Left ventricle myocardium superior (tissue), 1 donor: ENCODE measurements at places on chromosomes 12 and 14.

- no peak for DNase-seq
These were observed 19.2 kb downstream of the CLIP1 start for GRCh38 chr12:122403115-122403770.

DNA sequence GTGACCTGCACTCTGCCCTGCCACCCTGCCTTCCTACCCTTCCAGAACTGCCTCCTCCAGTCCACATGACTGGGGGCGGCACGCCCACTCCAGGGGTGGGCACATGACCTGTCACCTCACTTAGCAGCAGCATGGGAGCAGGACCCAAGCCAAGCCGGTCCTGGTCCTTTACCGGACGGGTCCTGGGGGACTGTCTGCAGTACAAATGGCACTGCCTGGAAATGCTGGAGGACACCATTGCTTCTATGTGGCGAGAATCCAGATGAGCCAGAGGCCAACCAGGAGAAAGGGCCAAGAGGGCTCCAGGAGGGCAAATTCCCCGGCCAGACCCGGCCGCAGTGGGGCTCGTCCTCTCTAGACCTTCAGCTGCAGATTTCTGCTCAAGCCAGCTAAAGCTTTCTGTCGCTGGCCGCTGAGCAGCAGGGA is 33.1 kb downstream of the ITPK1 start:
- DNase-seq, result peak; percentile 65

GRCh38 chr12:90226211-90226610 is 517.6 kb upstream of the ATP2B1 start:
- DNase-seq, result no peak

DNA sequence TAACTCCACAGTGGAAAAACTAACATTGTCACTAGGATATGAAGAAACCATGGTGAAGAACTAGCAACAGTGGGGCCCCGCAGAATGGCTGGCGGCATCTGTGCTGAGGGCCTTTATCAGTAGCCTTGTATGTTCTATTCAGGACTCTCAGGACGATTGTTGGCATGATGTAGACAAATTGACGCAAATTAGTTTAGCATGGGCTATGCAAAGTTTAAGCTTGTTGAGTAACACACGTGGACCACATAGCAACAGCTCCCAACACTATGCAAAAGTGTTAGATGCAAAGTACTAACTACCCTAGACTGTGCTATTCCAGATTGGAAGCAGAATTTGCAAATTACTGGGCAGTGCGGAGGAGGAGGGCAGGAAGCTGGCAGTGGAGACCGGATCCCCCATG is 38.2 kb upstream of the TMEM263 start:
- DNase-seq, result no peak

DNA sequence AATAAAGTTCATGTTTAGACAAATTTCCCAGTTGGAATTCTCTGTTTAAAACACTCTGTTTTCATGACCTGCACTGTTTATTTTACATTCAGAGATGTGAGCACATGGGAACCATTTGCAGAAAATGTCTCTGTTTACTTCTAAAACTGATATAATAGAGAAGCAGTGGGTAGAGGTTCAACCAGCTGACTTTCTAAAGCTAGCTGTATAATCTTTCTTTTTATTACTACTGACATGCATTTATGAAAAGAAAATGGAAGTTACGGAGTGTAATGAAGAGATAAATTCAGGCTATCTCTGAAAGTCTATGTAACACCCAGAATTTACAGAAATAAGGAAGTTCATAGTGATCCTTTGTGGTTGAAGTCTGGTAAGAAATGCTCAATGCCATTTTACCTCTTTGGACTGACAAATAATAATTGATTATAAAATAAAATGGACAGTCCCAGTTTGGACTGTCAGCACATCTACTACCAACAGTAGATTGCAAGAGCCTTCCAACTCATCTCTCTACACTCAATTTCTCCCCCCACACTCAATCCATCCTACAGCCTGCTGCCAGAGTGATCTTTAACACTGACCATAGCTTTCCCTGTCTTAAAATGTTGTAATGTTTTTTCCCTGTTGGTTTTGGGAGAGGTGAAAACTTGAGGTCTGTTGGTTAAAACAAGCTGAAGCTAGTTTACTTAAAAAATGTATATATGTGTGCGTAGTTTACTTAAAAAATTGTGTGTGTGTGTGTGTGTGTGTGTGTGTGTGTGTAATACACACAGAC is 137.4 kb downstream of the AEBP2 start:
- DNase-seq, result no peak

- no peak for DNase-seq
These were observed at the start of gene PAH for GRCh38 chr12:102917026-102917787. PAH (minus strand) TSS chr12:102917244; CDS start chr12:102917130, 114 bp downstream.

DNA sequence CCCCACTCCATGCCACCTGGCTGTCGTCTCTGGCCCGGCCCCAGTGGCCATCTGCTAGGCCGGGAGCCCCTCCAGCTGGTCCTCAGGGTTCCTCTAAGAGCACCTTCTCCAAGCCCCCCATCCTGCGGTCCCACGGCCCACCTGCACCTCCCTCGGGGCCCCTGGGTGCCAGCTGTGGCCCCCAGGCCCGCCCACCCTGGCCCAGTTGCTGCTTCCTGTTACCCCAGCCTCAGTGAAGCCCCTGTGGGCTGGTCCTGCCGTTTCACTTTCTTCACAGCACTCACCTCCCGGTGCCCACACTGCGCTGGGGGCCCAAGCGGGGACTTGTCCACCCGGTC is 27.6 kb upstream of the NUDT14 start:
- no peak for DNase-seq

DNA sequence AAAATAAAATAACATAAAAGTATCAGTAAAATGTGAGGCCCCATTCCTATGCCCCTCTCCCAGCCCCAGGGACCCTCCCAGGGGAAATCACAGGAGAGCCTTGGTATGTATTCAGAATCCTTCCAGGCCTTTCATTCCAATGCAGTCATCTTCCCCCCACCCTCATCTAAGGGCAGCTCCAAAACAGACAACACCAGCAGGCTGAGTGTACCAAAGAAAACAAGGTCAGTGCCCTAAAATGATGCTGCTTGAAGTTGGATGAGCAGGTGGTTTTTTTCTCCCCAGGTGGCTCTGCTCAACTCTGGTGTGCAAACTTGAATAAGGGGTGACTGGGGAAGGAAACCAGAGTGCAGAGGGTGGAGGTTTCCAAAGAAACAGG is 56.2 kb downstream of the TSPAN9 start:
- no peak for DNase-seq

DNA sequence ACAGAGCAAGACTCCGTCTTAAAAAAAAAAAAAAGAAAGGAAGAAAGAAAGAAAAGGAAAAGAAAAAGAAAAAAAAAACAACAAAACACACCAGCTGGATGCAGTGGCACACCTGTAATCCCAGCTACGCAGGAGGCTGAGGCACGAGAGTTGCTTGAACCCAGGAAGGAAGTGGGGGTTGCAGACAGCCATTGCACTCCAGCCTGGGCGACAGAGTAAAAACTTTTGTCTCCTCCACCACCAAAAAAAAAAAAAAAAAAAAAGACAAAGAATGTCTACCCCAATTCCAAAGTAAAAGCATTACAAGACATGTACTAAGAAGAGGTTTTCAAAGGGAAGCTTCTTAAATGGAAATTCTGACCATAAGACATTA is 53.4 kb downstream of the HNRNPC start:
- no peak for DNase-seq

DNA sequence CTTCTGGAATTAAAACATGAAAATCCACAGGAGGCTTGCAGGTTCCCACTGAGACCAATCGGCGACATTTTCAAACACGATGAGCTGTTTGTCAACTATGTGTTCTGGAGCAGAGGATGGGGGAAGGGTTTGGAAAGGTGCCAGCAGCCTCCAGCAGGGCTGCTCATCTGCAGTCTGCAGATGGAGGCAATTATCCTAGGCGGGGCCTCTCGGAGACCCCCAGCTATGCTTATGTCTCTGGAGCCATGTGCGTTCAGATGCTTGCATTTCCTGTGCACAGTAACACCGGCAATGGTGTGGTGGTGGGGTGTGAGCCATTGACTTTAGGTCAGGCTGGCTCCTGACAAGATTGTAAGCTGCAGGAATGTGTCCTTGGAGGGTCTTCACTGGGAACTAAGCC is 51.7 kb downstream of the RPH3A start:
- no peak for DNase-seq

DNA sequence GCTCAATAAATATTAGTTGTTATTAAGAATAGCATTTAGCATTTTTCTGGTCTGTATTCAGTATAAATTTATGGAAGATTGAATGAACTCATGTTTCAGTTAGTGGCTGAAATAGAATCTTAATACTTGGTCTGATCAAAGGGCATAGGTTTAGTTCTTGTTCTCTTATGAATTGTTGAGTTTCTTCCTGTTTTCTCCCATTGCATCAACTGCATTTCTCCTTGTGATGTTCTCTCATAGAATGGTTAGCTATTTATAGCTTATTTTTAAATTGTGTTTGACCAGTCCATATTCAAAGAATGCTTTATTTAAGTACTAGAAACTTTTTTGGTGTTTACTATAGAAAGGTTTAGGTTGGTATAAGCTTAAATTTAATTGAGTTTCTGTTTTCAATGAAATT is 29.8 kb downstream of the APAF1 start:
- DNase-seq, result no peak

DNA sequence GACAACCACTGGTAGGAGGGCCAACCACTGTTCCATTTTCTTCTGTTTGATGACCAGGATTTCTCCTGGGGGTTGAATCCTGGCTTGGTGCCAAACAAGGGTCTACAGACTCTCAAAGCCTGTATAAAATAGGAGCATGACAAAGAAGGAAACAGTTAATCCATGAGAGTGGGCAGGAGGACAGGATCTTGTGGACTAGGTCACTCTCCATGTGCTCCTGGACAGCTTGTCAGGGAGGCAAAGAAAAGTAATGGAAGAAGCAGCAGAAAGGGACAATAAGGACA is 243.7 kb downstream of the AKAP6 start:
- DNase-seq, result no peak

GRCh38 chr12:40648519-40648918 is 43.7 kb upstream of the CNTN1 start:
- DNase-seq, result no peak

GRCh38 chr12:64706306-64706705 is 52.9 kb downstream of the GNS start:
- DNase-seq, result no peak

GRCh38 chr14:104349950-104350349 is 211.6 kb downstream of the KIF26A start:
- no peak for DNase-seq

DNA sequence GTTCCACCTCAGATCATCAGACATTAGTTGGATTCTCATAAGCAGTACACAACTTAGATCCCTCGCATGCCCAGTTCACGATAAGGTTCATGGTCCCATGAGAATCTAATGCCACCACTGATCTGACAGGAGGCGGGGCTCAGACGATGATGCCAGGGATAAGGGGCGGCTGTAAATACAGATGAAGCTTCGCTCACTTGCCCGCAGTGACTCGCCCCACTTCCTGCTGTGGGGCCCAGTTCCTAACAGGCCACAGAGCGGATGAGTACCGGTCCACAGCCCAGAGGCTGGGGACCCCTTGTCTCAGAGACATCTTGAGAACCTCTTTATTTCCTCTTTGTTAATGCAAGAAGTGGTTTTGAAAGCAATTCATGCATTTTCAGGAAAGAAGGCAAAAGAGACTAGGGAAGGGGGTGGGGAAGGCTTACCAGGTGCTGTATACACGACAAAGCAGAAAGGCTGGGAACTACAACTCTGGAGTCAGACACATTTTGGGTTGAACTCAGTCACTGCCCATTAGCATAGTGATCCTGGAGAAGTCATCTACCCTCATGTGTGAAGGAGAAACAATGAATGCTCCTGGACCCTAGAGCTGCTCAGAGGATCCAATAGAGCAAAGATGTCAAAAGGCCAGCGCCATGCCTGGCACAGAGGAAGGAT is 68.7 kb downstream of the EID3 start:
- DNase-seq, result no peak

DNA sequence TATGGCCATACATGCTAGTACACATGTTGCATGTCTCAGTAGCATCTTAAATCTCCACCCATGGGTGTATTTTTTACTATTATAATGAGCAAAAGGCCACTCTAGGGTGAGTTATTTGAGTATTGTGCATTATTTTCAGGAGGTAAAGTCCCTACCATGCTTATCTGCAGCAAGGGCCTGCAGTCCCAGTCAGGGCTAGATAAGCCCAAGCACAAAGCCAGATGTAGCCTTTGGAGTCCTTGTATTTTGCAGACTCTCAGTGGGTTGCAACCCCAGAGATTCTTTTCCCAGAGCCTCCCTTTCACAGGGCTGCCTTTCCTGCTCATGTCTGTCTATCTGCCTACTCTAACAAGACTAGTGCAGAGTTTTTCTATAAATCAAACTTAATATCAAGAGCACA is 295.3 kb downstream of the IPO8 start:
- no peak for DNase-seq
